ENCODE measurements at places on chromosomes 2 and 18. TPM values are rescaled to one million over a fixed set of nuclear protein-coding genes. Genes with fewer than 3 reads are reported as not detected.

Gene AMER3
- not detected for total RNA-seq

Gene FRZB
- 0.08 TPM for total RNA-seq

Gene FBXO48
- 0.74 TPM for total RNA-seq

Gene TRABD2A
- total RNA-seq = 1.7 TPM

Gene DDX1
- 102 TPM for total RNA-seq

GRCh38 chr2:59236723-59237122 is 995.6 kb upstream of the FANCL start:
- DNase-seq = no peak

GRCh38 chr18:30992231-30992630 is 50.3 kb downstream of the DSC3 start:
- DNase-seq = no peak

DNA sequence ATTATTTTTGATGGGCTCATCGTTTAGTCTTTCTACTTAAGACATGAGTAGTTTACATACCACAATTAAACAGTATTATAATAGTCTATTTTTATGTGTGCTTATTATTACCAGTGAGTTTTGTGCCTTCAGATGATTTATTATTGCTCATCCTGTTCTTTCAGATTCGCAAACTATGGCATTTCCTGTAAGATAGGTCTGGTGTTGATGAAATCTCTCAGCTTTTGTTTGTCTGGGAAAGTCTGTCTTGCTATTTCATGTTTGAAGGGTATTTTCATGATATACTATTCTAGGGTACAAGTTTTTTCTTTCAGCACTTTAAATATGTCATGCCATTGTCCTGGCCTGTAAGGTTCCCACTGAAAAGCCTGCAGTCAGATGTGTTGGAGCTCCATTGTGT is 101.3 kb downstream of the DNAH7 start:
- no peak for DNase-seq

DNA sequence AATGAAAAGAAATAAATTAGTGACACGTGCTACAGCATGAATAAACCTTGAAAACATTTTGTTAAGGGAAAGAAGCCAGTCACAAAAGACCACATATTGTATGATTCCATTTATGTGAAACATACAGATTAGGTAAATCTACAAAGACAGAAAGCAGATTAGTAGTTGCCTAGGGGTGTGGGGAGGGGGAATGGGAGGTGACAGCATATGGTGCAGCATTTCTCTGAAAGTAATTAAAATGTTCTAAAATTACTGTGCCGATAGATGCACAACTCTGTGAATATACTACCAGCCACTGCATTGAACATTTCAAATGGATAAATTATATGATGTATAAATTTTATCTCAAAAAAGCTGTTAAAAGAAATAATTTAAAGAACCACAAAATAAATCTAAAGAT is 161.0 kb downstream of the TRIB2 start:
- no peak for DNase-seq

DNA sequence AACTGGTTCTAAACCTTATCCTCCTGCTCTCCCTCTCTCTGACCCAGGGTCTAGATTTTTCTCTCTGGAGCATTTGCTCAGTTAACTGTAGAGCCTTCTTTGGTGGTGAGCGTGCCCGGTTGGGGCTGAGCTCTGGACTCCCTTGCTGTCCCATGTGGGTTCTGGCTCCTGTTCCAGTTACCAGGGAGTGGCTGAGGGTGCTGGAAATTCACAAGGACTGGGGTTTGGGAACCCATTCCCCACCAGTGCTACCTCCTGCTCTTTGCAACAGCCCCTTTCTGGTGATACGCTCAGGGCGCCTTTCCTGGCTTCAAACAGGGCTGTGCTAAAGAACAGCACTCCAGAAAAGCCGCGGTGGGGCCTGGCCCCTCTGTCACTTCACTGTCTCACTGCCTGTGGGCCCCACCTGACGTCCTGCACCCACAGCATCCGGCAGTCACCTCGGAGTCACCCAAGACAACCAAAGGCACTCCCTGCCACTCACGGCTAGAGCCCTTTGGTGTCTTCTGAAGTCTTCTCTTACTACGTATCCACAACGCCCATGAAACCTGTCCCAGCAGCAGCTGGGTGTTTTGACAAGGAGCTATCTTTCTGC is 41.3 kb downstream of the CAPN13 start:
- no peak for DNase-seq

DNA sequence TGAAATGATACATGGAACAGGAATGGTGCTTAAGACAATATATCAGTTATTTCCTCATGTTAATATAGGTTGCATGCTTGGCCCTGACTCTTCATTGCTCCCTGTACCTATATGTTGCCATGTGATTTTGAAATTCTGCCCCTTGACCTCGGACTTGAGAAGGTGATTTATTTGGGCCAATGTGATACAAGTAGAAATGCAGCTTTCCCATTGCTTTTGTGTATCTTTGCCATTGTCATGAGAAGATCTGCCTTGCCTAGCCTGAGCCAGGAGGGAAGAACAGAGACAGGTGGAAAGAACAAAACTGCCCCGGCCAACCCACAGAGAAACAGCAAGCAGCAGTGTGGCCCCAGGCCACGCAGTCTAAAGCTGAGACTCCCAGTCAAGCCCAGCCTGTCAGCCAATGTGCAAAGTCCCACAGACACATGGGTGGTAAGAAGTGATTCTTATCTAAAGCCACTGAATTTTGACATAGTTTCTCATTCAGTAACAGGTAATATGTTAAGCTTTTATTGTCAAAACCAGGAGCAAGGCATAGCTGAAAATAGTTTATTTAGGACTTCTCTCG is 245.7 kb upstream of the RND3 start:
- DNase-seq = no peak

GRCh38 chr2:225328192-225328591 is 71.3 kb upstream of the NYAP2 start:
- DNase-seq = no peak

GRCh38 chr2:156065912-156066311 is 266.6 kb downstream of the NR4A2 start:
- no peak for DNase-seq

- DNase-seq = no peak
Measured at GRCh38 chr2:38187541-38188011, 111.6 kb upstream of the CYP1B1 start.

GRCh38 chr2:134231301-134231964 is 22.4 kb upstream of the MGAT5 start:
- DNase-seq = no peak

DNA sequence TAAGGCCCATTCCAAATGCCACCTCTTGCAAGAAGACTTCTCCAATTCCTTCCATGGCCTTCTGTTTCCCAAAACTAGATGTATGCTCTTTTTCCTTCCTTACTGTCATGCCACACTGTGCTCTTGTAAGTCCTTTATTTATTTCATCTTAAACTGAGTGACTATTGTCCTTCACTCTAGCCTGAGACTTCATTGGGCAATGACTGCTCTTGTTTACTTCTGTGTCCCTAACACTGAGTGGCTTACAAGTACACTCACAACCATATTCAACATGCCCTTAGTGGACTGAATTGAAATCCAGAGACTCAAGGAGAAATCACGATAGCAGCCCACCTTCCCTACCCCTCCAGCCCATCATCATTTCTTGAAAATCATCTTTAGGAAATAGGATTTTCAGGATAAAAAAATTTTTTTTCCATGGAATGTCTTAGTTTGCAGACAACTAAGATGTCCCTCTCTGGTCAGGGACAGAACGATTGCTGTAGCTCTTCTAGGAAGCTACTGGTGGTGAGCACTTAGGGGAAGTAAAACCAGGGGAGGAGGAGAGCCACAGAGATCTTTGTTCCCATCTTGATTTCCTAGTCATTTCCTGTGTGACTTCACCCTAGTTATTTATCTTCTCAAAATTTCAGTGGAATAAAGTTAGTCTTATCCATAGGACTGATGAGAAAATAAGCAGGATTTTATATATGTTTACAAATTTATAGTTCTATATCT is 80.7 kb downstream of the CYRIA start:
- no peak for DNase-seq
